ENCODE measurements at places on chromosomes 2 and 18.

GRCh38 chr2:84807063-84807485 is 73.8 kb downstream of the TRABD2A start:
- DNase-seq, result no peak

DNA sequence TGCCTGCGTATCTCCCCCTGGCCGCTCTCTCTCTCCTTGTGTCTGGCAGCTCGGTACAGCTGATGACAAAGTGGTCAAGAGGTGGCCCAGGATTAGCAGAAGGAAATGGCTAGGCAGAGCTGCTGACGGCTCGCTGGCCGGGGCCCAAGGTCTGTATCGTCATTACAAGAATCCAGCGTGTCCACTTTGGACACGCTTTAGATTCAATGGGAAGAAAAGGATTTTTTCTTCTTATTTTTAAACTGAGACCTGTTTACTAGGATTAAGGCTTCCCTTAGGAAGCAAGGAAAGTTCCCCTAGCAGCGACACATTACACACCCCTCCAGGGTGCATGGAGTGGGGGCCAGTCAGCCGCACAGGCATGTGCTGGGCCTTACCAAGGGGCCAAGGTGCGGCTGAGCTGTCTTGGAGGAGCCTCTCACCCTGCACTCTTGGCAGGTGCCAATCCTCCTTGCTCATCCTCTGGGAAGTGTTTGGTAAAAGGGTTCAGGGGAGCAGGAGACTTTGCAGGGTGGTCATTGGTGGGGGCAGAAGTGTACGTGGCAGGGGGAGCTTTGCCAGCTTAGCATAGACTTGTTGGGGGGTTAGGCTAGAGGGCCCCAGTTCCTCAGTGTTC is 76.8 kb downstream of the POLR1A start:
- no peak for DNase-seq

- DNase-seq, result no peak
Observed at GRCh38 chr2:237185553-237185925, 99.8 kb downstream of the COPS8 start.

- DNase-seq, result no peak
Observed at GRCh38 chr2:162085090-162085891, 11.3 kb upstream of the DPP4 start.

- no peak for DNase-seq
Observed at GRCh38 chr2:121902616-121903015, 147.2 kb downstream of the TSN start.

DNA sequence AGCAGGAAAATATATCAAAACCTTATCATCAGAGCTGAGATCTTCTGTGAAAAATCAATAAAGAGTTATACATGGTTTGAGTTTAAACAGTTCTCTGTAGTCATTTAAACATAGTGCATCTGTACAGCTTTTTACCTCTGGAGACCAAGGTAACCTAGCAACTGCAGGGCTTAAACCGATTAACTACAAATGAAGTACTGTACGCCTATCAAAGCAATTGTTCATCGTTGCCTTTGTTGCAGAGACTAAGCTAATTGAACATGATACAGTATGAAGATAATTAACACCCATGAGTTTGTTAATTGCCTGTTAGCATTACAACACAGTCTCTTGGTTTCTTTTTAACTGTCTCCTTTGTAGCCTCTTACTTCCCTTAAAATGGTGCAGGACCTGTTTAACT is 147.9 kb downstream of the LNPK start:
- DNase-seq, result no peak

DNA sequence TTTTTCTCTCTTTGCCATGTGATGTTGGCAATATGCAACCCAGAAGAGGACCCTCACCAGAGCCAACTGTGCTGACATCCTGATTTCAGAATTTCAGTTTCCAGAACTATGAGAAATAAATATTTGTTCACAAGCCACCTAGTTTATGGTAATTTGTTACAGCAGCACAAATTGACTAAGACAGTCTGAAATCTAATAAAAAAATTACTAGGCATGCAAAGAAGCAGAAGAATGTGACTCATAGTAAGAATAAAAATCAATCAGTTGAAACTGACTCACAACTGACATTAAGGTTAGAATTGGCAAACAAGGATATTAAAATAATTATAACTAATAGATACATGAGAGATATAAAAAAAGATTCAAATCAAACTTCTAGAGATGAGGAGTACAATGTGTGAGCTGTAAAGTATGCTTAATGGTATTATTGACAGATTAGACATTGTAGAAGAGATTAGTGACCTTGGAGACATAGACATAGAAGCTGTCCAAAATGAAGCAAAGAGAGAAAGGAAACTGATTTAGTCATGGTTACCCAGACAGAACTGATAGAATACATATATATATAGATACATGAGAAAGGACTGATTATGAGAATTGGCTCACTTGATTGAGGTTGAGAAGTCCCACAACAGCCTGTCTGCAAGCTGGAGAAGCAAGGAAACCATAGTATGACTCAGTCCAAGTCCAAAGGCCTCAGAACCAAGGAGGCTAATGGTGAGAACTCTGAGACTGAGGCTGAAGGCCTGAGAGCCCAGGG is 27.8 kb upstream of the TTC39C start:
- DNase-seq, result no peak

DNA sequence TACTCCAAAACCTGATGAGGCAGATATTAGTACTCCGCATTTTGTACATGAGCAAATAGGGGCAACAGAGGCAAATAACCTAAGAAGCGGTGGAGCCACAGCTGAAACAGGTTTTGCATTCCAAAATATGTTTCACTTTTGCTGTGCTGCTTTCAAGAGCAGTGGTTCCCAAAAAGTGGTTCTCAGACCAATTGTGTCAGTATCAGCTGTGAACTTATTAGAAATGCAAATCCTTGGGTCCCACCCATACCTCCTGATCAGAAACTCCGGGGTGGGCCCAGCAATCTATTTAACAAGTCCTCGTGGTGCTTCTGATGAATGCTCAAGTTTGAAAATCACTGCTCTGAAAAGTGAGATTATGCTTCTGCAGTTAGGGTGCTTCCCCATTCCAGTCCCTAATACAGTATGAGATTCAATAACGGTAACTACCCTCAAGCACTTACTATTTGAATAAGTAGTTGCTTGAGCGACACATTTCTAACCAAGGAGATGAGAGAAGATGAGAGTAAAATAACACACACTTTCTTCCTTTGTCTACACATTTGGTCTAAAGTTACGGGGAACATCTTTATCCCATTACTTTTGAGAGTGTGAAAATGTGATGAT is 17.8 kb upstream of the TCF4 start:
- DNase-seq, result no peak

DNA sequence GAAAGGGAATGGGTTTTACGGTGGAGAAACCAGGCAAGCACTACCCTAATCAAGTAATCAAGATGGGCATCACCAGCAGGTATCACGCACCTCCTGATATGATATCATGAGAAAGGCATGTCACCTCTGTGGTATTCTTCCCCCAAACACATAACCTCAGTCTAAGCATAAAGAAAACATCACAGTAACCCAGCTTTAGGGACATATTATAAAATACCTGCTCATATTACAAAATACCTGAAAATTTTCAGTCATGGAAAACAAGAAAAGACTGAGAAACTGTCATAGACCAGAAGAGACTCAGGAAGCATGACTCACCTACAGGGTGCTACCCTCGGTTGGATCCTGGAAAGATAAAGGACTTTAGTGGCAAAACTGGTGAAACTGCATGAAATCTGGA is 30.5 kb downstream of the GCKR start:
- no peak for DNase-seq

- no peak for DNase-seq
Observed at GRCh38 chr2:44967056-44967455, 25.6 kb downstream of the SIX3 start.

DNA sequence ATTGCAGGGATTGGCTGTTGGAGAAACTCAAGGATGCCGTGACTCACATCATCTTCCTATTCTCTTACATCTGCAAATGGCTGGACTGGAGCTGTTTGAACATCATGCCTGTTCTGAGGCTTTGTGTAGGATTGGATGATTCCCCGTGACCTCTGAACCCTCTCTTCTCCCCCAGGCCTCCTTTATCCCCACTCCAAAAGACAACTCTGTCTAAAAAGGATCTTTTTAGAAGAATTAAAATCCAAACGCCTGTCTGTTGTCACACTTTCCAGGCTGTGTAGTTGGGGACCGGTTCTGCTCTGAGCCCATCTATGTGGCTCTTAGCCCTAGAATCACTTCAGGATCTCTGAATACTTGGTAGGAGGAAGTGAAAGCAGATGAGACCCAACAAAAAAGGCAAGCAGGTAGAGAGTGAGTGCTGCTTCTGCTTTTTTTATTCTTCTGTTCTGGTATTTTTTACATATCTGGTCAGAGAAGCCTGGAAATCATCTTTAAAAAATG is 565 bp downstream of the SP140 start:
- no peak for DNase-seq

GRCh38 chr2:236870370-236870769 is 215.3 kb upstream of the COPS8 start:
- DNase-seq, result no peak

GRCh38 chr2:150485114-150485870 is 2.2 kb downstream of the RND3 start:
- DNase-seq, result peak; percentile 9

GRCh38 chr2:69581774-69582581 is 61.6 kb downstream of the AAK1 start:
- no peak for DNase-seq

GRCh38 chr2:28158791-28159190 is 233.9 kb upstream of the FOSL2 start:
- no peak for DNase-seq

- DNase-seq, result no peak
Observed at GRCh38 chr2:226273440-226273839, 526.2 kb downstream of the IRS1 start.

- DNase-seq, result no peak
Observed at GRCh38 chr2:64797881-64798575, 144.3 kb upstream of the SERTAD2 start.

- no peak for DNase-seq
Observed at GRCh38 chr2:37523814-37524362, 147.6 kb downstream of the CDC42EP3 start.

DNA sequence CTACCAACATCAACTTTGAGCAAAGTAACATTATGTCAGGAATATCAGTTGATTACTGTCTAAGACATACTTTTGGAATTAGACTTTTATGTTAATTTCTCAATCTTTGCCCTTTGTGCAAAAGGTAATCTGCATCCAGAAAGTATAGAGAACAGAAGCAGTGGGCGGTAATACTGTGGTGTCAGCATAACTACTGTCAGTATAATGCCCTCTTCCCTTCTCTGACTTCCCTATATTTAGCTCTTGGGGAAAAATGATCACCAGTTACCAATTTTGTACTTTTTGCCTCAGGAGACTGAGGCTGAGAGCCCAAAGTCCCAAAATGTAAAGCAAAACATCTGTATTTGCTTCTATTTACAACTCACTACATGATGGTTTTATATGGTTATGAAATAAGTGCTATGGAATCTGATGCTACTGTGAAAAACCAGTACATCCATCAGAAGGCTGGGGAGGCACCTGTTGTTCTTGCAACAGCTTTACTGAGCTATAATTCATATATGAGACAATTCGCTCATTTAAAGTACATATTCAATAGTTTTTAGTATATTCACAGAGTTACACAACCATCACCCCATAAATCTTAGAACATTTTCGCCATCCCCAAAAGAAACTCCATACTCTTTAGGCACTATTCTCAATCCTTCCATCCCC is 51.3 kb upstream of the CD302 start:
- DNase-seq, result no peak

DNA sequence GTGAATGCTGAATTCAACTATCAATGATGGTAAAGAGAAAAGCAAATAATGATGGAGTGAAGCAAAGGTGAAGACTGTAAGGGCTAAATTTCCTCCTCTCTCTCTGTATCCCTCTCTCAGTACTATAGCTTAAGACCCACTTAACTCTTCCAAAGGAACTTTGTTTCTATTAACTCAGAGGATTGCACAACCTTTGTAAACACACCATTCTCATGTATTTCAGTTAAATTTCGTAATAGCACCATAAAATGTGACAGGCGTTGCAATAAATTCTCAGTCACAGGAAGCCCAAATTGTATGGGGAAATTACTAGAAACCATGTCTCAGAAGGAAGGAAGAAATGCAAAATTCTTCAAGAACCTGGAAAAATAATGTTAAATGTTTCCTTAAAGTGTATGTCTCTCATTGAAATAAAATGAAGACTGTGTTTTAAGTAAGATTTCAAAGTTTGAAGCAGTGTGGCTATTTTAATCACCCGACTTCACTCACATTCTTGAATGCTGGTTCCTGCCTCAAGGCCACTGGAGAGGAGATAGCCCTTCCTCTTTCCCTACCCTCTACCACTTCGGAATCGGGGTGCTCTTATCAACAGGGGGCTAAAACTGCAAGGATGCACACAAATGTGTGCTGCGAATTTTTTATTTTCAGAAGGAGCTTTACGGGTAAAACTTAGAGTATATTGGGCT is 112.1 kb downstream of the FTCDNL1 start:
- DNase-seq, result no peak

GRCh38 chr18:32763293-32763692 is 9.5 kb downstream of the KLHL14 start:
- no peak for DNase-seq

DNA sequence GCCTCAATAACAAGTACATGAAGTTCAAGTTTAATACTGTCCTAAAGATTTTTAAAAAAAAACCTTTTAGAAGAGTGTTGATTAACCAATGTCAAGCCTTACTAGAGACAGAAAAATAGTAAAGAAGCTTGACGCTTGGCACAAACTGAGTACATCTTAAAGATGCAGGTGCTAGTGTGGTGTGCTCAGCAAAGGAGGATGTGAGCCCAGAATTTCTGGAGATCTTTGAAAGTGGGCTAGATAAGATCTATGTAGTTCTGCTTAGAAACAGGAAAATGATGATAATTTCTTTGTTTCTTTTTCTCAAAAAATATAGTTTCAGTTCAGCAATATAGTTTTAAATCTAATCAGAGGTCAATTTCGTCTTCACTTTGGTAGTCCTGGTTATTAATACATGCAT is 118.3 kb upstream of the KLHL14 start:
- DNase-seq, result no peak

- DNase-seq, result no peak
Observed at GRCh38 chr2:78431241-78431640, 594.3 kb upstream of the REG3G start.

DNA sequence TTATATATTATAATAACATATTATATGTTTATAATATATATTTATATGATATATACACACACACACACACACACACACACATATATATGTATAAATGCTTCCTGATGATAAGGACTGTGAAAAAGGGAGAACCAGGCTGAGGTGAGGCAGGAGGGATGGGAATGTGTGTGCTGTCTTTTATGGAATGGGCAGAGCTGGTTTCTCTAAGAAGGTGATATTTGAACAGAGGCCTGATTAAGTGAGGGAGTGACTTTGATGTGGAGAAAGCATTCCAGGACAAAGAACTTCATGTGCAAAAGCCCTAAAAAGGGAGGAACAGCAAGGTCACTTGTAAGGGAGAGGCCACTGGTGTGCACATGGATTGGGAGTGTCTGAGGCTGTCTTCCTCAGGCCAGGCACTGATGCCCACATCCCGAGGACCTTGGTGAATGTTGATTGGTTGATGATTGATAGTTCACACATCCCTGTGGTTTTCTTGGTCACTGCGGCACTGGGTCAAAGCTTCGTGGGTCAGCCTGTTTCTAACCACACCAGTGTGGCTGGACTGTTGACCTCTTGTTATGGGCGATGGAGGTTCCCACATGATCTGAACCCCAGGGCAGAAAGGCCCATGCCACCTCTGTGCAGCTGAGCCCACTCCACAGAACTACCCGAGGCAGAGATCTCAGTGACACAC is 196.9 kb downstream of the MYCN start:
- DNase-seq, result no peak

GRCh38 chr2:170206805-170207407 is 29.0 kb downstream of the MYO3B start:
- no peak for DNase-seq

- no peak for DNase-seq
Observed at GRCh38 chr2:172372436-172372835, 55.0 kb upstream of the ITGA6 start.

GRCh38 chr2:98234776-98235175 is 111.5 kb upstream of the CNGA3 start:
- no peak for DNase-seq
